Activated naive CD8-positive, alpha-beta T cell treated with anti-CD3 and anti-CD28 coated beads, Interleukin-2, amount 10 ng/mL, durations not matched to agents 7 days and 5 days (primary cell): ENCODE measurements at places on chromosomes 11 and 22. TPM values are rescaled to one million over a fixed set of nuclear protein-coding genes. Genes with fewer than 3 reads are reported as not detected.

STX3 gene
- 79.2 TPM for total RNA-seq

PLEKHB1 gene
- 32.8 TPM for total RNA-seq

MYO18B gene
- total RNA-seq, result 3.4 TPM

GRCh38 chr22:47043835-47044721, 281.6 kb downstream of the TBC1D22A start:
- no peak overlapping the region for H3K27ac ChIP-seq
- H3K4me3 ChIP-seq, result no peak overlapping the region
- no peak for DNase-seq
- no peaks in the 10 kb centered on the region for H3K27me3 ChIP-seq
- peaks cover 16% of the 10 kb centered on the region for H3K4me1 ChIP-seq
- H3K36me3 ChIP-seq, result no peaks in the 10 kb centered on the region

FGF4 gene
- not detected for total RNA-seq

DNA sequence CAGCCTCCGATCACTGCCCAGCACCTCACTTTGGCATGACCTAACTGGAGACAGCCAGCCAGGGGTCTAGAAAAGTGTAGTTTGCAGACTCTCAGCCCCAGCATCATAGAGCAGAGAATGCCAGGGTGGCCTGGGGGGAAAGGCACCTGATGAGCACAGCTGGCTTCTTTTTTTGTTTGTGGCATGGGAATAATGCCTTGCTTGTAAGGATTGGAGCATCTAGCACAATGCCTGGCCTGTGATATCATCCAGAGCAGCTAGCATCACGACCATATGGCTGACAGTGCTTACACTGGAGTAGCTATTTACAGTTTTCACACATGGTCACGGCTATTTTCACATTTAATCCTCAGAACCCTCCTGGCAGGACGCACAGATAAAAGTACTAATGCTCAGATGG, 594.8 kb upstream of the B3GAT1 start:
- no peak overlapping the region for H3K27ac ChIP-seq
- no peaks in the 10 kb centered on the region for H3K27me3 ChIP-seq
- no peak overlapping the region for H3K4me3 ChIP-seq

DNA sequence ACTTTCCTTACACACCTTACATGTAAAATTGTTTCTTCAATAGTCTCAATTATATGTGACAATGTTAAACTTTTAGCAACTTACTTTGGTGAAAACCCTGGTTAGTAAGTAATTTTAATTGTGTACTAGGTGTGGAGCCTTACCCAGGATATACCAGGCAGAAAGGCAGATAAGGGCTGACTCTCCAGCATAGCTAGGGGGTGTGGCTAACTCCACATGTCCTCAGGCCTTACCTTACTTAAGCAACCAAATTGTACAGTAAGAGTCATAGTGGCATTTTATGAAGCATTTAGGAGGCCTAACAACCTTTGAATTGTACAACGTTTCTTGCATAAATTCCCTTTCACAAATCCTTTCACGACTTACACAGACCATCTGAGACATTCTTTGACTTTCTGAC, 118.2 kb upstream of the OR9Q1 start:
- H3K27me3 ChIP-seq, result peaks cover 6% of the 10 kb centered on the region
- no peak overlapping the region for H3K4me3 ChIP-seq
- H3K36me3 ChIP-seq, result no peaks in the 10 kb centered on the region
- no peak overlapping the region for H3K27ac ChIP-seq
- DNase-seq, result no peak

DNA sequence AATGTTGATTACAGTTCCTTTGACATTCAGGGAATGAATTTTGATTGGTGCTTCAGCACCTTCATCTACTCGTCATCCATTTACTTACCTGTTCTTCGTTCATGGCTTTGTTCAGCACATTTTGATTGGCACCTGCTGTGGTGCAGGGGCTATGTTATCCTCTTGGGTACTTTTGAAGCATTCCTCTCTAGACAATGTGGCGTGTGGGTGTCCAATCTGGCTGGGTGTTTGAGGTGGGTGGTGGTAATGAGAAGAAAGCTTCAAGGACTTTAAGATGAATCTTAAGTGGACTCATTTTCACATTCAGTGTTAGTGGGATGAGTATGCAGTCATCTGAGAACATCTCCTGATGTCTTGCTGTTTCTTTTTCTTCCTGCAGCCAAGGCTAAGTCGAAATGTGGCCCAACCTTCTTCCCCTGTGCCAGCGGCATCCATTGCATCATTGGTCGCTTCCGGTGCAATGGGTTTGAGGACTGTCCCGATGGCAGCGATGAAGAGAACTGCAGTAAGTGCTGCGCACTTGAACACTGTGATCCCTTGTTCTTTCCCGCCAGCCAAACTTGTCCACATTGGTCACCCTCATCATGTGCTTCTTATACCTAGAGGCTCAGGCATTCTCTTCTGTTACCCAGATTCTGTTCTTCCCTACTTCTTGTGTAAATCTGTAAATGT, 137.5 kb downstream of the LDLRAD3 start:
- H3K36me3 ChIP-seq, result no peaks in the 10 kb centered on the region
- H3K27me3 ChIP-seq, result no peaks in the 10 kb centered on the region
- H3K4me1 ChIP-seq, result no peaks in the 10 kb centered on the region
- H3K27ac ChIP-seq, result no peak overlapping the region
- no peak for DNase-seq

GRCh38 chr11:69353696-69354544, 60.0 kb downstream of the MYEOV start:
- peaks cover 10% of the 10 kb centered on the region for H3K27me3 ChIP-seq
- no peak overlapping the region for H3K27ac ChIP-seq
- no peaks in the 10 kb centered on the region for H3K36me3 ChIP-seq
- H3K4me3 ChIP-seq, result no peak overlapping the region

MIAT gene
- total RNA-seq, result 229 TPM

GRCh38 chr22:40043081-40043480, 48.3 kb downstream of the FAM83F start:
- no peak for DNase-seq
- H3K4me3 ChIP-seq, result peak overlapping the region; percentile 95
- H3K27me3 ChIP-seq, result peaks cover 8% of the 10 kb centered on the region
- H3K36me3 ChIP-seq, result peaks cover 4% of the 10 kb centered on the region
- H3K4me1 ChIP-seq, result peaks cover 28% of the 10 kb centered on the region

FOLR1 gene
- not detected for total RNA-seq

OR2AG1 gene
- not detected for total RNA-seq

DNA sequence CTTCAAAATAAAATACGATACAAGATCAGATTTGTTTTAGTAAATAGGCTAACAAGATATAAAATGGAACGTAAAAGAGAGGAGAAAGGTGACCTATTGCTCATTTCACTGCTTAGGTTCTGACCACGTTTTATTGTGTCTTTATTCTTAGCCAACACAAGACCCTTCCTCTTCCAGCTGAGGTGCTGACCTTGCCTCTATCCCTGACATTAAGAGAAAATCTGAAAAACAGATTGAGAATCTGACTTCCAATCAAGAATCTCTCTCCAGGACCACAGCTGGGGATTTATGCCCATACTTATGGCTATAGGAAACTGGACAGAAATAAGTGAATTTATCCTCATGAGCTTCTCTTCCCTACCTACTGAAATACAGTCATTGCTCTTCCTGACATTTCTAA, at the start of gene OR10A5:
TSS of gene OR10A5 (plus strand) at position 301 of the 400 bp plus-strand sequence. CDS start at position 301, 0 bp downstream.
- no peaks in the 10 kb centered on the region for H3K36me3 ChIP-seq
- no peak within 1 kb of the TSS for H3K27ac ChIP-seq
- no peak for DNase-seq
- no peaks in the 10 kb centered on the region for H3K4me1 ChIP-seq

ACCSL gene
- not detected for total RNA-seq

DNA sequence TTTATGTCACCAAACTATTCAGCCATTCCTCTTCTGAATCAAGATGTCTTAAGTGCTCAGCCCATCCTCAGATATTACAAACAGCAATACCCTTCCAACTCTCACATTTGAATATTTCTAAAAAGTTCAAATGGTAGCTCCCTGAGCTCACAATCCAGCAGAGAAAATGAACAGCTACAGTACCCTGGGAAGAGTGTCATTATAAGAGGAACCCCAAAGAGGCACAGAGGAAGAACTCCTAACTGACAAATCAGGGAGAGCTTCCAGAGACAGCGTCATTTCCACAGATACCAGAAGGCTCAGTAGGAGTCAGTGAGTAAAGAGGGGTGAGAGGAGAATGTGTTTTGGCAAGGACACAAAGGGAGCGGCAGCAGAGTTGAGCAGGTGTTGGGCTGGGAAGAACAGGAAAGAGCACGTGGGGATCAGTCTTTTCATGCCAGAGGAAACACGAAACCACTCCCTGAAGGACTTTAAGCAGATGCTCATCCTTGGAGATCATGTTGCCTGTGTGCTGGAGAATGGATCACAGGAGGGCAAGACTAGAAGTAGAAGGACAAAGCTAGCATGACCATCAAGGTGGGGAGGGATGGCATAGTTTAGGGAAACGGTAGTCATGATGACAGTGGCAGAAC, 4.3 kb downstream of the CLTCL1 start:
- H3K4me1 ChIP-seq, result peaks cover 16% of the 10 kb centered on the region
- no peak overlapping the region for H3K27ac ChIP-seq
- no peak overlapping the region for H3K4me3 ChIP-seq
- DNase-seq, result no peak
- H3K27me3 ChIP-seq, result peaks cover 47% of the 10 kb centered on the region

DNA sequence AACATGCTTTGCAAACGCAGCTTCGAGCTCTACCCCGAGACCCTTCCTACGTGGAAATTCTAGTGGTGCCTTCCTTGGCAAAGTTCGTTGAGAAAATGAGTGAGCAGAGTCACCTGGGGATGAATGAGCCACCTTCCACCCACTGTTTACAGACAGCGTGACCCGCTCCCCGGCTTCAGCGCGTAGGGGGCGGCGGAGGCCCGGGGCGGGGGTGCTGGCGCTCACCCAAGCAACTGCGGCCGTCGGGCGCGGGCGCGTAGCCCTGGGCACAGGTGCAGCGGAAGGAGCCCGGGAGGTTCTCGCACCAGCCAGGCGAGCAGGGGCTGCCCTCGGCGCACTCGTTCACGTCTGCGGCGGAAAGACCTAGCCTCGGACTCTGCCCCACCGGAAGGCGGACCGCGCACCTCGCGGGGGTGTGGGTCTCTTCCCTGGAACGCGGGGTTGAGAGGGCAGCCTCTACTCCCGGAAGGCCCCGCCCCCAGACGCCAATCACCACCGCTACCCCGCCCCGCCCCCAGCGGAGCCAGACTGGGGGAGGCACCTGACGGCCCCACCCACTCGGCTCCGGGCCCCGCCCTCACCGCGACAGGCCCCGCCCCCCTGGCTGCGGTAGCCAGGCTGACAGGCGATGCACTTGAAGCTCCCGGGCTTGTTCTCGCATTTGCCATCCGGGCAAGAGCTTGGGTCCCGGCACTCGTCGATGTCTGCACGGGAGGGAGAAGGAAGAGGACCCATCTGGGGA, 11.8 kb downstream of the LTBP3 start:
- no peaks in the 10 kb centered on the region for H3K27me3 ChIP-seq
- DNase-seq, result peak; percentile 100
- H3K36me3 ChIP-seq, result peaks cover 25% of the 10 kb centered on the region
- peak overlapping the region; percentile 83 for H3K27ac ChIP-seq

GRCh38 chr11:113488931-113489351, 13.7 kb upstream of the DRD2 start:
- H3K4me1 ChIP-seq, result no peaks in the 10 kb centered on the region
- H3K27ac ChIP-seq, result no peak overlapping the region
- no peaks in the 10 kb centered on the region for H3K36me3 ChIP-seq
- peaks cover 2% of the 10 kb centered on the region for H3K27me3 ChIP-seq
- no peak for DNase-seq
- no peak overlapping the region for H3K4me3 ChIP-seq

GNB1L gene
- 12.7 TPM for total RNA-seq

SMTN gene
- total RNA-seq, result 45.8 TPM

DNA sequence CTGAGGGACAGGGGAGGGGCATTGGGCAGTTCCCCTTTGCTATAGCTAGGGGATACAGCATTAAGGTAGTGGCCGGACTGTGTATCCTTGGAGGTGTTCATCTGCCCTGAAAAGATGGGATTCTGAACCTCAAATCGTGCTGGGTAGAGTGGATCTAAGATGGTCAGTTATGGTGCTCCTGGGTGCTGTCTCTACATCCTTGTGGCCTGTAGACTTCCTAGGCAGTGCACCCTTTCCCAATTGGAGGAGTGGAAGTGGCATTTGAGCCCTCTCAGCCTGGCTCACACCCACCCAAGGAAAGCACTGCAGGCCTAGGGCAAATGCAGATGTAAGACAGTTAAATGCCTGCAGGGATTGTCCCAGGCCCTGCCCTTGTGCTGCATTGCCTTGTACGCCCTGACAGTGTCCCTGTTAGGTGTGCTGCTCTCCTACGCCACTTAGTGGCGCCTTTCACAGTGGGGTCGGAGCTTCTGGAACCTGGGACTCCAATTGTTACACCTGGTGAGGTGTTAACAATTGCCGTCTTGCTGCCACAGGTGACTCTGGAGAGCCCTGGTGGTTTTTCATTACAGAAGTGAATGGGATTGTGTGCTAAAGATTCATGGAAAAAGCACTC, 35.0 kb downstream of the PPFIBP2 start:
- peak; percentile 44 for DNase-seq
- H3K27me3 ChIP-seq, result no peaks in the 10 kb centered on the region
- peaks cover 6% of the 10 kb centered on the region for H3K4me1 ChIP-seq
- no peak overlapping the region for H3K27ac ChIP-seq
- H3K36me3 ChIP-seq, result peaks cover 6% of the 10 kb centered on the region
- H3K4me3 ChIP-seq, result no peak overlapping the region

GRCh38 chr11:95499516-95500135, 268.6 kb upstream of the SESN3 start:
- no peak overlapping the region for H3K4me3 ChIP-seq
- H3K27ac ChIP-seq, result no peak overlapping the region
- DNase-seq, result no peak
- no peaks in the 10 kb centered on the region for H3K4me1 ChIP-seq
- H3K27me3 ChIP-seq, result peaks cover 3% of the 10 kb centered on the region

GRCh38 chr11:134066943-134067885, 1.7 kb upstream of the JAM3 start:
- peaks cover 2% of the 10 kb centered on the region for H3K36me3 ChIP-seq
- no peak overlapping the region for H3K4me3 ChIP-seq
- DNase-seq, result no peak
- H3K4me1 ChIP-seq, result peaks cover 25% of the 10 kb centered on the region
- H3K27me3 ChIP-seq, result peaks cover 55% of the 10 kb centered on the region
- no peak overlapping the region for H3K27ac ChIP-seq

FBLN1 gene
- not detected for total RNA-seq

DNA sequence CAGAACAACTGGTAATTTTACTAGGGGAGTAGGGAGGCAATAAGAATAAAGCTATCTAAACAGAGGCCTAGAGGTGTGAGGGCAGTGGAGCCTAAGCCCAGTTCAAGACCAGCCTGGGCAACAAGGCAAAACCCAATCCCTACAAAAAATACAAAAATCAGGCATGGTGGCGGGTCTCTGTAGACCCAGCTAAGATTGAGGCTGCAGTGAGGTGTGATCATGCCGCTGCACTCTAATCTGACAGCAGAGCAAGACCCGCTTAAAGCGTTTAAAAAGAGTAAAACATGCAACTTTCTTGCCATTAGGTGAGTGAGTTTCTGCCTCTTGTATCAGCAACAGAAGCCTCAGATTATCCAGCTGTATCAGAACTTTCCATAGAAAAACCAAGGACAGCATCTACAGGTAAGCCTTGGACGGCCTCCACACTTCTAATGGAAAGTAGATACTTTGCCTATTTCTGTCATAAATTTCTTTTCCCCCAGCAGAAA, 12.1 kb downstream of the TAF1D start:
- H3K4me1 ChIP-seq, result peaks cover 19% of the 10 kb centered on the region
- H3K36me3 ChIP-seq, result peaks cover 36% of the 10 kb centered on the region
- no peak overlapping the region for H3K4me3 ChIP-seq
- peak overlapping the region; percentile 3 for H3K27ac ChIP-seq

RIMBP3C gene
- 1.0 TPM for total RNA-seq

WBP2NL gene
- 2.4 TPM for total RNA-seq

GRCh38 chr11:93330446-93330984, at the start of gene DEUP1:
Gene DEUP1 (plus strand): TSS chr11:93330742. CDS start chr11:93332260, 1,518 bp downstream.
- H3K4me1 ChIP-seq, result peaks cover 3% of the 10 kb centered on the region
- no peaks in the 10 kb centered on the region for H3K36me3 ChIP-seq
- peak; percentile 47 for DNase-seq
- no peak within 1 kb of the TSS for H3K27ac ChIP-seq
